Endodermal cell (in vitro differentiated cells): ENCODE measurements at places on chromosomes 4 and X. TPM values are rescaled to one million over a fixed set of nuclear protein-coding genes. Genes with fewer than 3 reads are reported as not detected.
A peak's percentile ranks its signal among the peaks of the same experiment; 100 is the strongest.

DNA sequence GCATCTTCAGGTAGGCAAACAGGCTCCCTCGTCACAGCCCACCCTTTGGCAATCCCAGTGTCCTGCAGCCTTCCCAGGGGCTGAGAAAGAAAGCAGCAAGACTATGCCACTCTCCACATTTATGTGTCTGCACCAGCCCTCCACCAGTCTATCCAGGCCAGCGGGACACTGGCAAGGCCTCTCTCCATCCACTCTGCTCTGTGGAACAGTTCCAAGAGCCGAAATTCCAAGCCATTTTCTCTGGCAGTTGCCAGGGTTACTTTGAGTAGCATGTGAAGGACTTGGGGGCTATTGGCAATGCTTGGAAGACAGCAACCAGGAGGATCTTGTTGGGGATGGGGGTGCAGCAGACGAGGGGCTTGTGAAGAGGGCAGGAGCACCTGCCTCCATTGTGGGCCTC is 52.1 kb downstream of the TSC22D3 start:
- DNase-seq, result no peak

DNA sequence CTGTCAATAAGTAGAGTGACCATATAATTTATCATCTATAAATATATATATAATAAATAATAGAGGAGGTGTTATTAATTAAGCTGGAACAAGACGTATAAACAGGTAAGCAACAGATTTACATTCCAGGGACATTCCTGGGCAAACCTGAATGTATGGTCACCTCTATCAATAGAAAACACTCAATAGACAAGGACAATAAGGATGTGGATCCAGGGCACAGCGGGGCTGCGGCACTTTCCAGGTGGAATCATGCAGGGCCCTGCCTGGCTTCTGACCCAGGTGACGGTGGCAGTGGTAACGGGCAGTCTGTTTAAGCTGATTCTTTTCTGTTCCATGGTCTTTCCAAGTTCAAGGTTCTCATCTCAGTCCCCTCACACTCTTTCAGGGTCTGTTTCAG is 22.5 kb downstream of the ENPEP start:
- peak; percentile 82 for DNase-seq

DYNLT3 gene
- 4.9 to 16.9 TPM (median 14.3 TPM) in 3 replicates for total RNA-seq

DNA sequence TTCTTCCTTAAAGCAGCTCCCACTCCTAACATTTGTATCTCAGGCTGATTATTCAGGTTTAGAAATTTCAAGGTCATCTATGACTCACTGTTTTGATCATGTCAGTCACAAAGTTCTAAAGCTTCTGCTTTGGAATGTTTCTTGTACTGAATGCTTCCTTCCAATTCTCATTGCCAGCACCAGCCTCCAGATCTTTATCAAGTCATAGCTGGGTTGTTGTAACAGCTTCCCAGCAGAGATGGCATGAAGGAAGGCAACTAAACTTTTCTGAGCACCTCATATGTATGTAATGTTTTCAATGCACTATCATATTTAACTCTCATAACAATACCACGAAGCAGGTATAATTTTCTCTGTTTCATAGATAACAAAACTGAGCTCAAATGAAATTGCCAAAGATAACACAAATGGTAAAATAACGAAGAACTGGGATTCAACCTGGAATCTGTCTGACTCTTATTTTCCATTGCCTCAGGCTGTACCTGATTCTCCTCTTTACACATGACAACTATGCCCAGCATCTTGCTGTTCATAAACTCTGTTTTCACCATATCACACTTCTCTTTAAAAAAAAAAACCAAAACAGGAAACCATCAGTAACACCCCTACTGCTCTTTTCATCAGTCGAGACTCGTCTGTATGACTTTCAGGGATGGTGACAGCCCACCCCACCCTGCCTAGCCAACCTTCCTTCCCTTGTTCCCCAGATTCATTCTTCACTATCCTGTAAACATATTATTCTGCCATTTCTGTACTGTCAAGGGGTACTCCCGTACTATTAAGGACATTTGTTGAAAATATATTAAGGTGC is 13.4 kb downstream of the TRPC3 start:
- no peak for DNase-seq

DNA sequence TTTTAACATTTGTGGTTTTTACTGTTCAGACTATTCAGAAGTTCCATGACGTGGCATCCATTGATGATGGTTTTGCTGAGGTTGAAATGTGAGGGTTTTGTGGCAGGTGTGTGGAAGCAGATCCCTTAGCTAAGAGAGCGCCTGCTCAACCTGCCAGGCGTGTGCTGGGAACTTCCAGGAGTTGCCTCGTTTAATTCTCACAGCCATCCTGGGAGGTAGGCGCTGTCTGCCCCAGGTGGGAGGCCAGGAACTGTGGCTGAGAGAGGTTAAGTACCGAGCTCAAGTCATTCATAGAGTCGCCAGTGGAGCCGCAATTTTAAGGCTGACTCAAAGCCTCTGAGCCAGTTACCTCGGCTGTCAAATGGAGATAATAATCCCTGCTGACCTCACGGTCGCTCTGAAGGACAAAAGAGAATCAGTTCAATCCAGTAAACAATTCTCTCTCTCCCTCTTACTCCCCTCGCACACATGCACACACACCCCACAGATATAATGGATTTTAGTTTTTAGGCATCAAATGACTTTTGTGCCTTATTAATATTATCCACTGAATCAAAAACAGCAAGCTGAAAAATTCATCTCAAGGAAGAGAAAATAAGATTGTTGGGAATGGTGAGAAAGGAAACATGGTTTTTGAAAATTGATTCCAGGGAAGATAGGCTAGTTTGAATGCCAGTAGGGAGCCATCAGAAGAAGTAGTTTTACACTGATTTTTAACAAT is 171.3 kb downstream of the PTTG2 start:
- peak; percentile 88 for DNase-seq

FGFBP2 gene
- total RNA-seq, result not detected in 3 replicates

- no peak for DNase-seq
Measured at GRCh38 chr4:69843932-69844331, 16.0 kb downstream of the SULT1E1 start.

- no peak for DNase-seq
Measured at GRCh38 chr4:163815776-163816175, 321.3 kb downstream of the TMA16 start.

GRXCR1 gene
- total RNA-seq, result not detected in 2 replicates

F8A2 gene
- total RNA-seq, result not detected in 2 replicates

- no peak for DNase-seq
Measured at GRCh38 chr4:186167605-186168004, 23.8 kb upstream of the CYP4V2 start.

- no peak for DNase-seq
Measured at GRCh38 chrX:129777218-129778030, 2.3 kb upstream of the SASH3 start.

- DNase-seq, result no peak
Measured at GRCh38 chr4:169205075-169205743, 65.5 kb downstream of the SH3RF1 start.
